ENCODE measurements at places on chromosomes 5 and 9. TPM values are rescaled to one million over a fixed set of nuclear protein-coding genes. Genes with fewer than 3 reads are reported as not detected.

DNA sequence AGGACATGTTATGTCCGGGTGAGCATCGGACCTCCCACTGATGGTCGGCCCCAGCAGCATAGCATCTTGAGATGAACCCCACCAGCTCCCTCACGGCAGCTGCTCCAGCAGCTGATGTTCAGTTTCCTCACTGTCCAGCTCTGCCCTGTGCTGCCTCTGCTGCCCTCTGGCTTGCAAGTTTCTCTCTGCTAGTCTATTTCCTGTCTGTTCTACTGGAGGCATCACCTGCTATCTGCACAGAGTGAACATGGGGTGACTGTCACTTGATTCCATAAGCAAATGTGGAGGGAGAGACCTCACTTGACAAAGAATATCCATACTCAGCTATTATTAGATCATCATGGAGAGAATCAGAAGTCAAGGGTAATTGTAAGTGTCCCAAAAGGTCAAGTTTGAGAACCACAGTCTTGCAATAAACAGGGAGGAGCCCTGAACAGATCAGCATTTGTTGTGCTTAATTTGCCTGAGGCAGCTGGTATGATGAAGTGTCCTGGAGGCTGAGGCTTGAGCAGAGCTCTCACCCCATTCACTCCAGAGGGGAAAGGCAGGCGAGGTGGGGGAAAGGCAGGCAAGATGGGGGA is 702.8 kb downstream of the SEMA5A start:
- DNase-seq: no peak

The DUSP1 gene
- total RNA-seq: 167 TPM

DNA sequence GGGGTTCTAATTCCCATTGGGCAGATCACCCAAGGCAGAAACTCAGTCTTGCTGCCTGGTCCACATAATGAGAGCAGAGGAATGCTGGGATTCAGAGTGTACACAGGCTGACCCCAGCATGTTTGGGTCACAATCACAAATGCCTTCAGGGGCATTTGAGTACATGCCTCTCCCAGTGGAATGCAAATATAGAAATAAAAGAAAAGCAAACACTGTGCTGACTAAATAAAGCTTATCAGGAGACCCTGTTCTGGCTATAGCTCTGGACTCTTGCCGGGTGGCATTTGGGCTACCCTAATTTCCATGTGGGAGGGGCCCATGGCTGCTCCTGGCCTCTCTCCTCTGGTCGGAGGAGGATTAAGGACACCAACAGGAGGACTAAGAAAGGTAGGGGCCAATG is 121.4 kb downstream of the DOCK8 start:
- DNase-seq: peak; percentile 80

The TMC1 gene
- 0.73 TPM for total RNA-seq

The TMEM171 gene
- 2.2 TPM for total RNA-seq

GRCh38 chr9:5122116-5122515 is 63.3 kb downstream of the INSL6 start:
- no peak for DNase-seq

GRCh38 chr5:140351609-140352334 is 5.4 kb upstream of the HBEGF start:
- DNase-seq: peak; percentile 87

DNA sequence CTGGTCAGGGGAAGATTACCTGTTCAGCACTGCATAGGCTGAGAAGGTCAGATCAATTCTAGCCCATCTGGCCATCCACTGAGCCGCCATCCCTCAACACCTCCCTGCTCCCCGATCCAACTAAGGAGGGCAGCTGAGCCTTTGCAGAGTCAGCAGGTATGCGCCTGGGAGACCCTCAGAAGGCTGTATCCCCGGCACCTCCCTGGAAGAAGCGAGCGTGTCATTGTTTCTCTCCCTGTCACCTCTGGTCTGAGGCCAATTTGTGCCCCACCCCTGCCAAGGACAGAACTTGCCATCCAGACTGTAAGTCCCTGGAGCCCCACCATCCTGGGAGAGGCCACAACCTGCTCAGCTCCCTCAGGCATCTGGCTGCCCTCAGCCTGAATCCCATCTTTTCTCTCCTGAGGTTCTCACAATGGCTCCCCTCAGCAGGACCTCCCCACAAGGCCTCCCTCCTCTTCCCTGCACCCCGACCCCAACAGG is 2.6 kb downstream of the CLTB start:
- DNase-seq: peak; percentile 4

GRCh38 chr9:117644133-117644931 is 59.9 kb upstream of the TLR4 start:
- DNase-seq: peak; percentile 88

- peak; percentile 93 for DNase-seq
These were observed 381.8 kb downstream of the ADGRV1 start for GRCh38 chr5:90940227-90940995.

The PCDHGA5 gene
- total RNA-seq: 6.7 TPM

DNA sequence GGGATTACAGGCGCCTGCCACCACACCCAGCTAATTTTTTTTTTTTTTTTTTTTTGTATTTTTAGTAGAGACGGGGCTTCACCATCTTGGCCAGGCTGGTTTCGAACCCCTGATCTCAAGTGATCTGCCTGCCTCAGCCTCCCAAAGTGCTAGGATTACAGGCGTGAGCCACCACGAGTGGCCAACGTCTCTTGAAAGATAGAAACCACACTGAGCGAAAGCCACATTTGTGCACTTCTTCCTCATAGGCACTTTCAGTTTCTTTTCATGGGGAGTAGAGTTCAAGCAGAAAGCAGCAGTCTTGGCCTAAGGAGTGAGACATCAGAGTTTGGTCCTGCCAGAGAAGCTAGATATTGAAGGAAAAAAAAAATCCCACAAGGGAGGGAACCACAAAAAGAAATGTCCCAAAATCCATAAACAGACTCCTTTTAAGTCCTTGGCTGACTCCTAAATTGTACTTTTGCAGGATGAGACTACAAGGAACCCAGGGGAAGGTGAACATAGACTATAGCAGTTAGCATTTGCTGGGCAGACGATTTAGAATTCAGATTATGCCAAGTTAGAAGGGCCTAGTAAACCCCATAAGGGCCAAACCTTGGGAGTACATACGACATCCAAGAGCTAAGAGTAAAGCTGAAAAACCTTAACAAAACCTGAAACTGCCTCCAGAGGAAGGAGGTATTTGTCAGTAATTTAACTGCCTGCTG is 43.9 kb upstream of the GLIPR2 start:
- DNase-seq: no peak

DNA sequence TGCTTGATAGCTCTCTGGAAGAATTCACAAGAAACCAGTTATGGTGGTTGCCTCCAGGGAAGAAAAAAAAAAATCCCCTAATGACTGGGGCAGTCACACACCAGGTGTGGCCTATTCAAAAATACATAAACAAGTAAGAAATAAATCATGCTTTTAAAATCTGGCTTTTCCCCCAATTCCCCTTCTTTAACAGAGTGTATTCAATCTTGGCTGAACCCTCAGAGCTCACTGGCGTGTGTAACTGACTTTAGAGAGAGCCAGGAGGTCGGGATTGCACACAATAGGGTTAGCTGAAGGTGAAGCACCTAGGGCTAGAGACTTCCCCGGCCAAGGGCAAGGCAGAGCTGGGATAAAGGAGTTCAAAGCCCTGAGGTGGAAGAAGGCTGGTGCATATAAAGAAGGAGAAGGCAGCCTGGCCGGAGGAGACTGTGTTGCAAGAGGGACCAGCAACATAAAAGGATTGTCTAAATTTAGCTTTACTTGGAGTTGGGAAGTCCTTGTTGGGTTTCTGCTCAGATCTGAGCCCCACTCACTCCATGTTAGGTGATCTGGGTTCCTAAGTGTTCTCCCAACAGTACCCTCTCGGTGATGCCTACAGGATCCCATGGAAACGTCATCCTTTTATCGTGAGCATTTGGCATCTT is 19.7 kb downstream of the FNBP1 start:
- DNase-seq: peak; percentile 32

- DNase-seq: no peak
These were observed 70.5 kb upstream of the SPTLC1 start for GRCh38 chr9:92185681-92186080.

- DNase-seq: no peak
These were observed 318.4 kb downstream of the IRX2 start for GRCh38 chr5:2433086-2433485.

DNA sequence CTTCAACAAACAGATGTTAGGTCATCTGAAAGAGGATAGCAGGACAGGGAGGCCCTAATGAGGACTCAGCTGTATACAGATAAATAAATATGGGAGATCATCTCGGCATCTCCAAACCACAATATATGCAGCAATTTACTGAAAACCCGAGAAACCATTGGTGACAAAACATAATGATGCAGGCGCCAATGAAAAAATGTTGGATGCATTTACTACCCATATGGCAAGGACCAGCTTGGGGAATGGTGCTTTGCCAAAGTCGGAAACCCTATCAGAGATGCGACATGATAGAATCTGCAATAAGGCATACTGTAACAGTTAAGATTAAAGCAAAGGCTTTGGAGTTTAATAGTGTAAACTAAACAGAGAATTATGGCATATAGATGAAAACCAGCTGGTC is 92.0 kb downstream of the SNCAIP start:
- DNase-seq: no peak

DNA sequence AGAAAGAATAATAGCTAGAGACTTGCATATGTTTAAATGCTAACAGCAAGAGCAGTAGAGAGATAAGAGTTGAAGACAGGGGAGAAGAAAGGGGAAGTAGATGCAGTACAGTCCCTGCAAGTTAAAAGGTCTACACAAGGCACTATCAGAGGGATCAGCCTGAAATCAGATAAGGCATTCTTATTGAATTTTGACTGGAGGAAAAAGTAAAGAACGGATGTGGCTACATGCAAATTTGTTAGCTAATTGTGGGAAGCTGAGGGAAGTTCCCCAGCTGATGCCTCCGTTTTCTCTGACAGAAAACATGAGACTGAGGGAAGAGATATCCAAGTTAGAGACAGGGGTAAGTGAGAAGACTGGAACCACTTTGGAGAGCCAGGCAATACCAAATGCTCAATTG is 12.9 kb upstream of the RHOBTB3 start:
- no peak for DNase-seq

The FOXE1 gene
- total RNA-seq: not detected

The C5orf47 gene
- not detected for total RNA-seq

- no peak for DNase-seq
These were observed 187.5 kb upstream of the PRDM9 start for GRCh38 chr5:23319901-23320300.

- no peak for DNase-seq
These were observed 137.0 kb downstream of the CACNA1B start for GRCh38 chr9:138014563-138014945.

DNA sequence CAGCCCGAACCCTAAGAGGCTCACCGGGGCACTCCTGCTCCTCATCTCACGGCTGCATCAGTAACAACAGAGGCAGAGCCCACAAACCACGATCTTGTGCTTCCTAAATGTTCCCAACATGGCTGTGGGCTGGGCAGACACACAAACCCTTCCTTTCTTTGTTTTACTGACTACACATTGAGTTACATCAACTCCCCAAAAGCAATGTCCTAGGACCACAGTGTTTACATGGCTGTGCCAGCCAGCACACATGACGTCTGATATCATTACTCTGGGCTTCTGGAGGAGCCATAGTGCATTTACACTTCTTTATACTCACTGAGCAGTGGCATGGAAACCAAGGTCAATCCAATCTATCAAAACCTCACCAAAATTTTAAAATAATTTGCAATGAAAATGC is 101.4 kb downstream of the LHFPL2 start:
- no peak for DNase-seq

DNA sequence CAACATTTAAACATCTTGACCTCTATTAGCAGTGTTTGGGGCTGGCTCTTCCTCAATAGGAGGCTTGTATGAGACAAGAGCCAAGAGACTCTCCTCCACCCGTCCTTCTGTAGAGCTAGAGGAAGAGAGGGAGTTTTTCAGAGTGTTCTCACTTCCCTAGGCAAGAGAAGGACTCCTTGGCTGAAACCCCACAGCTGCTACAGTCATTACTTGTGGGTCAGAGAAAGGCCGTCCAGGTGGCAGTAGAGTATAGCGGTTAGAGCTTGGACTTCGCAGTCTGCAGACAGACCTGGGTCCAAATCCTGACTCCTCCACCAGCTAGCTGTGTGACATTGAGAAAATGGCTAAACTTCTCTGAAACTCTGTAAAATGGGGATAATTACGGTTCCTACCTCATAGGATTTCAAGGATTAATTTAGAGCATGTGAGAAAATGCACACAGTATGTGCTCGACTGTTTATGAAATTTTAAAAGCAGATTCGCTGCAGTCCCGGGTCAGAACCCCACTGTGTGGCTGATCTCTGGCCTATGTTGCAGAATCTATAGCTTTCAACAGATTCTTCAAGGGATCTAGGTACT is 80.8 kb upstream of the ARAP3 start:
- DNase-seq: no peak

DNA sequence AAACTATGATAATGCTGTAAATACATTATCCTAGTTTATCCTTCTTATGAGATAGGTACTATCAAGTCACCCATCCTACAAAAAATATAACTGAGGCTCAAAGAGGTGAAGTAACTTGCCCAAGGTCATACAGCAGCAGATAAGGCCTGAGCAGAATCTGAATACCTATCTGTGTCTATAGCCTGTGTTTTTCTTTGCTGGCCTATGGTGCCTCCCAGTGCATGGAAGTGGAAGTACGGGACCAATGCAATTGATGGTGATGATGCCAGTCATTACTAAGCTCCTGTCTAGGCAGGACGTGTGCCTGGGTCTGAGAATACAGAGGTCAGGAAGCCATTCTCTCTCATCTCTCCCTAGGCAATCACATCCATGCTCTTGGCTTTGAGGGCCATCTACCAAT is 67.8 kb downstream of the FAT2 start:
- DNase-seq: no peak

GRCh38 chr5:42772265-42772993 is 15.8 kb downstream of the CCDC152 start:
- no peak for DNase-seq

GRCh38 chr5:132225165-132226032 is 2.3 kb downstream of the P4HA2 start:
- DNase-seq: peak; percentile 90

DNA sequence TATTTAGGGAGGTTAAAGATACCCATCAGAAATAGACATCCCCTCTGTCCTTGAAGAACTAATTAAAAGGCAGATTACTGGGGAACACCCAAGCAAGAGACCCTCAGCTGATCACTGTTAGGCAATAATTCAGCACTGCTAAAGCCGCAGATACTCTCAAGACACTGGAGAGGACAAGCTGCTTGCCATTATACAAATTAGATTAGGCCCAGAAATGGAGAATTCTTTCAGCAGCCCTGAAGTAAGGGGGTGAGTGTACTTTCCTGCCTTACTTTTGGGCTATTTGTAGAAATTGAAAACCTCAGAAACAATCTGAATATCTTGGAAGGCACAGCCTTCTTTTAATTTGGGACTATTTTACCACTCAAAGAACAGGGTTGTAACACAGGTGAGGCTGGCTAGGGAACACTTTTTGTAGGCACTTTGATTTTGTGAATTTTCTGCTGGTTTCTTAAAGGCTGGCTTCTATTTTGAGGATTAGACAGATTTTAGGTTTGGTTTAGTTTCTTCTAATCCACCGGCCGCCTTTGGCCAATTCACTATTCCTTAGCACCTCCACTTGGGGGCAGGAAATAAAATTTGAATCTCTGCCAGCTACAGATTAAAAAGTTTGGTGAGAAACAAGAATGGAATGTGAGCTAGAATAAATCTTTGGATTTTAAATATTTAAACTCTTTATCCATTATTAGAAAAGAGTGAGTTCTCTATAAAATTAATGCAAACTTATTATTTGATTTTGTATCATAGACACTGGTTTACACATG is 106.0 kb downstream of the SMARCA2 start:
- DNase-seq: no peak

Measured in stomach (tissue), 19 donors.